ENCODE measurements at places on chromosomes 1 and 21.

GRCh38 chr1:90621986-90622385 is 95.1 kb downstream of the BARHL2 start:
- no peak for DNase-seq

DNA sequence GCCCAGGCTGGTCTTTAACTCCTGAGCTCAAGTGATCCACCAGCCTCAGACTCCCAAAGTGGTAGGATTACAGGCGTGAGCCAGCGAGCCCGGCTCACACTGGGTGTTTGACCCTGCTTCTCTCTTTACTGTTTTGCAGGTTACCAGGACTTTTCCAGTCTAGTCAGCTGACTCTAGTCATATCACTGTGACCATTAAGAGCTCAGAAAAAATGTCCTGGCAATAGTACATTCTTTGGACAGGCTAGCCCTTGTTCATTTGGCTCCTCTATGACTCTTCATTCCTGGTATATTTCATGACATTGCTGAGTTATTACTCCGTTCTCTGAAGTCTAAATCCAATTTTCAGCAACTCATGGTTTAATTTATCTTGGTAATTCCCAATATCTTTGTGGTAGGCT is 8.0 kb upstream of the CA6 start:
- no peak for DNase-seq

- DNase-seq: no peak
These were observed 81.7 kb upstream of the TSPAN2 start for GRCh38 chr1:115170961-115171392.

GRCh38 chr1:248816042-248816851 is 9.5 kb downstream of the SH3BP5L start:
- DNase-seq: no peak

DNA sequence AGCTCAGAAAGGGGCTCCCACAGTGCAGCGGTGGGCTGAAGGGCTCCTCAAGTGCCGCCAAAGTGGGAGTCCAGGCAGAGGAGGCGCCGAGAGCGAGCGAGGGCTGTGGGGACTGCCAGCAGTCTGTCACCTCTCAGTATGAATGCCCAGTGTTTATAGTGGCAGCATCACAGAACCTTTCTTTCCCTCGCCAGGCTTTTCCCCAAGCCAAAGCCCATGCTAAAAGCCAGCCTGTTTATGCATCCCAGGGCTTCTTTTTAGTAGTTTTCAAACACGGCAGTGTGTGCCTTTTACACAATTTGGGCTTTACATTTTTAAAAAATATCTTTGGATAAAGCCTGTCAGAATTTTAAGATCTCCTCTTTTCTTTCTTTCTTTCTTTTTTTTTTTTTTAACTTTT is 70.6 kb downstream of the CENPF start:
- DNase-seq: no peak

DNA sequence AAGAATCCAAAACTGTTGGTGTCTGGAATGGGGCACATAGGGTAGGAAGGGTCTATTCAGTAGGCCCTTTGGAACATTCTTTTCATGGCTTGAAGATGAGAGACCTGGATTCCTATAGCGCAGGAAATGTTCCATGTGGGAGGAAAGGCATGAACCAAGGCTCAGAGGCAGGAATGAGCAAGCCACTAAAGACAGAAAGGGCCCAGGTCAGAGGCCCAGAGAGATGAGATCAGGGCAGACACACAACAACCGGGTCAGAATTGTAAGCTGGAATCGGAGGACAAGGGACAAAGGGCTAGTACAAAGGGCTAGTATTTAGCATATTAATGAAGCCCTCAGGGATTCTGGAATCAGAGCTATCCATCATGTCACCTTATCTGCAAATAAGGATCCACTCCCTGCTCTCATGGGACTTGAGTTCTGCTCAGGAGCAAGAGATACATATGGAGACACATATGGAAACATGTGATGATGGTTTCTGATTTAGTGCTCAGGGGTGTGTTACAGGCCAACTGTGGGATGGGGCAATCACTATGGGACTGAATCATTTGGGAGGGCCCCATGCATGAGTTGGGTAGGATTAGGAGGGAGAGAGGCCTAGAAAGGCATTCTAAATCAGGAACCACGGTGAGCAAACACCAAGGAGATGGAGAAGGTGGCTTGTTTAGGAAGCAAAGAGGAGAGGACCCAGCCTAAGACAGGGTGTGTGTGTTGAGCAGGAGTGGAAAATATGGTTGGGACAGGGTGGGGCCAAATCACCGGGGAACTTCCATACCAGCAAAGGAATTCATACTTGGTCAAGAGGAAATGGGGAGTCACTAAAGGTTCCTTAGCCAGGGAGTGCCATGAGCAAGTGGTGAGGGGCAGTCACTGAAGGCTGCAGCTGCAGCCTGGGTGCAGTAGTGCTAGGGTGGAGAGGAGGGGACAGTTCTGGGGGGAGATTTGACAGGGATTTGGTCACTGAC is 8.6 kb downstream of the NECTIN4 start:
- DNase-seq: no peak

- DNase-seq: no peak
These were observed 51.1 kb upstream of the NEK2 start for GRCh38 chr1:211726467-211726995.

GRCh38 chr1:234611847-234612351 is 1.9 kb upstream of the IRF2BP2 start:
- no peak for DNase-seq

GRCh38 chr21:17444828-17445227 is 68.0 kb upstream of the CXADR start:
- DNase-seq: no peak

DNA sequence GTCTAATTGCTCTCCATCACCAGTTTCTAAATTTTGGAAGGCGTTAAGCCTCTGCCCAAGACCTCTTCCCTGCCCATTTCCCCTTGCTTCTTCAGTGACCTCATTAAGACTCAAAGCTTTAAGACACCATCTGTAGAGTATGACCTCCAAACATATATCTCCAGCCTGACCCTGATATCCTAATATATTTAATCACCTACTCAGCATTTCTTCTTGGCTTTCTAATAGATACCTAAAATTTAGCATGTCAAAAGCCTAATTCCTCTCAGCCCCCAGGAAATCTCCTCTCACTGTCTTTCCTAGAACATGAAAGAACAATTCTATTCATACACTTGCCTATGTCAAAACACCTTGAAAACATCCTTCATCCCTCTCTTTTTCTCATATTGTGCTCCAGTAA is 235.5 kb upstream of the HOOK1 start:
- no peak for DNase-seq

- no peak for DNase-seq
These were observed 48.5 kb downstream of the SCCPDH start for GRCh38 chr1:246772686-246773085.

DNA sequence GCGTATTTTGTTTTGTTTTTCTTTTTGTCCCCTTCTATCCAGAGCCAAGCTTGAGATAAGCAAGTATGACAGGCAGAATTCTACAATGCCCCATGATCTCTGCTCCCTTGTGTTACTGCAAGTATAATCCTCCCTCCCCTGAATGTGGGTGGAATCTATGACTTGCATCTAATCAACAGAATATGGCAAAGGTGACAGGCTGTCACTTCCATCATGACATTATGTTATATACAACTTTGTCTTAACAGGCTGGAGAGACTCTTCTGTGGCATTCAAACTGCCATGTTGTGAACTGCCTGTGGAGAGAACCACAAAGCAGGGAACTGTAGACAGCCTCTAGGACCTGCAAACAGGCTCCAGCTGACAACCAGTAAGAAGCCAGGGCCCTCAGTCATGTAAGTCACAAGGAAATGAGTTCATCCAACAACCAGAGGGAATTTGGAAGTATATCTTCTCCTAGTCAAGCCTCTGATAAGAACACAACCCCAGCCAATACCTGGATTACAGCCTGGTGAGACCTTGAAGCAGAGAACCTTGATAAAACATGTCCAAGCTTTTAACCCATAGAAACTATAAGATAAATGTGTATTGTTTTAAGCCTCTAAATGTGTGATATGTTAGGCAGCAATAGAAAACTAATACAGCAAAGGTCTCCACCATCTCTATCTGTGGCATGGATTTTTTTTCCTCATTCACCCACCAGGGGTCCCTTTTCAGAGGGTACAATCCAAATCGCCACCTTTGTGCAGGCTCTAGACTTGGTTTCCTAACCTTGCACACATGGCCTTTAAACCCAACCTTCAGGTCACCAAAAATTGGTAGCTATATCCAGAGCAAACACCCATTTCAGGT is 5.7 kb upstream of the C1orf162 start:
- no peak for DNase-seq

DNA sequence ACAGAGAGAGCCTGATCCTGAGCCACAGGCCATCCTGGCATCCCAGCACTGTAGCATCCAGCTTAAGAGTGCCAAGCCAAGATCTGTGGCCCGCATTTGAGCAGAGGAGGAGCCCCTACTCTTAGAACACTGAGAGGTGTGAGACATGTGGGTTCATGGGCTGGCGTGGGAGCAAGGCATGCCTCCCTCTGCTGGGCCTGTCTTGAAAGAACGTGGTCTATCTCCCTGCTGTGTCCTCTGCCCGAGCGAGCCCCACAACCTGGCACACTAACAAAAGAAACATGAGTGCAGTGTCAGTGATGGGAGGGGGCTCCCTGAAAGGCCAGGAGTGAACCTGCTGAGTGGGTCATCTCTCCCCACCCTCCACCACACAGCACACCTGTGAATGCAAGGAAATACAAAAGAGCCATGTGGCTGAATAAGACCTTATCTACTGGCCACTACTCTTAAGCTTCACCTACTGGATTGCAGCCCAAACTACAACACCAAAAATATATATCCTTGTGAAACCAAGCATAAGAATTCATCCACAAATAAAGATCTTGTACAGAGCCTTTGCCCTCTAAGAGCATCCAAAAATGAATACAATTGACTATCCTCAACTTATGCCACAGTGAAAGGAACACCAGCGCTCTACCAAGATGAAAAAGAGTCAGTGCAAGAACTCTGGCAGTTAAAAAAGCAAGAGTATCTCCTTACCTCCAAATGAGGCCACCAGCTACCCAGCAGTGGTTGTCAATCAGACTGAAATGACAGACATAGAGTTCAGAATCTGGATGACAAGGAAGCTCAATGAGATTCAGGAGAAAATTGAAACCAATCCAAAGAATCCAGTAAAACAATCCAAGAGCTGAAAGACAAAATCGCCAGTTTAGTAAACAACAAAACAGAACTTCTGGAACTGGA is 259.4 kb upstream of the DAB1 start:
- DNase-seq: no peak

- no peak for DNase-seq
These were observed 17.2 kb downstream of the SPOCD1 start for GRCh38 chr1:31798433-31799195.

GRCh38 chr1:197915862-197916499 is 1.2 kb upstream of the LHX9 start:
- DNase-seq: no peak

DNA sequence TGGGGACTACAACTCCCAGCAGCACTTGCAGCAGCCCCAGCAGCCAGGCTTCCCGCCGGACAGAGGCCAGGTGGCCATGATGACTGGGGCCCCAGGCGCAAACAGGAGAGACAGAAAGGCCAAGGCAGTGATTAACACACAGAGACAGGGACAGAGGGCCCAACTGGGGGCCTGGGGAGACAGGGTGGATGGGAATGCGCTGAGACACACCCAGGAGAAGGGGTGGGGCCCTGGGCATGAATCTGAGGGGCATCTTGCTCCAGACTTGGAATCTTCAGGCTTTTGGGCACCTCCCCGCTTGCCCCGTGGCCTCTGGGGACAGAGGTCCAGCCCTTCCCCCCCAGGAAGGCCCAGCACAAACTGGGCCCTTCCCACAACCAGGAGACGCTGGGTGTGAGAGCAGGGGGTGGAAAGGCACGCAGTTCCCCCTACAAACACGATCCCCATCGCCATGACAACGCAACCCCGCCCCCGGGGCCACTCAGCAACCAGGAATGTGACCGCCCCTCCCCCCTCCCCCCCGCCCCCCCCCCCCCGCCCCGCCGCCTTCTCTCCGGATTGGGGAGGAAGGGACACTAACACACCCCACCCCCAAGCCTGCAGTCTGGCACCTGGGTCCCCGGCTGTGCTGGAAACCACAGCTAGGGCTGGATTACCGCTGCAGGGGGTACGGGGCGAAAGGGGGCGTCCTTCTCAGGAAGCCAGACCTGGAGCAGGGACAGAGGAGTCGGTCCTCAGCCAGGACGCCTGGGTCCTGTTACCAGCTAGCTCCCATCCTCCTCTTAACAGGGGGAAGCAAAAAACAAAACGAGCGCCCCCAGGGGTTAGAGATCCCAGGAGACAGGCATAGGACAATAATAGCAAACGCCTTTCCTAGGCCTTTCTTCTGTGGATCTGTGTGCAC is 4.5 kb downstream of the HDGF start:
- DNase-seq: peak; percentile 88

GRCh38 chr1:178434360-178434759 is 62.4 kb downstream of the CLEC20A start:
- DNase-seq: no peak

DNA sequence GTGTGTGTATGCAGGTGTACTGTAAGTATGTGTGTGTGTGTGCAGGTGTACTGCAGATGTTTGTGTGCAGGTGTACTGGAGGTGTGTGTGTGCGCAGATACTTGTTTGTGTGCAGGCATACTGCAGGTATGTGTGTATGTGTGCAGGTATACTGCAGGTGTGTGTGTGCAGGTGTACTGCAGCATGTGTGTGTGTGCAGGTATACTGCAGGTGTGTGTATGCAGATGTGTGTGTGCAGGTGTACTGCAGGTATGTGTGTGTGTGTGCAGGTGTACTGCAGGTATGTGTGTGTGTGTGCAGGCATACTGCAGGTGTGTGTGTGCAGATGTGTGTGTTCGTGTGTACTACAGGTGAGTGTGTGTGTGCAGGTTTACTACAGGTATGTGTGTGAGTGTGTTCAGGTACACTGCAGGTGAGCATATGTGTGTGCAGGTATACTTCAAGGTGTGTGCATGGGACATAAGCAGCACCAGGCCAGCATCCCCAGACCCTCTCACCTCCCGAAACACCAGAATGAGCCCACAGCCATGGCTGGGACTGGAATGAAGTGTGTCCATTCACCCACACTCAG is 97.5 kb downstream of the DMRTB1 start:
- DNase-seq: no peak

GRCh38 chr1:112296908-112297307 is 99.1 kb upstream of the CTTNBP2NL start:
- DNase-seq: no peak

DNA sequence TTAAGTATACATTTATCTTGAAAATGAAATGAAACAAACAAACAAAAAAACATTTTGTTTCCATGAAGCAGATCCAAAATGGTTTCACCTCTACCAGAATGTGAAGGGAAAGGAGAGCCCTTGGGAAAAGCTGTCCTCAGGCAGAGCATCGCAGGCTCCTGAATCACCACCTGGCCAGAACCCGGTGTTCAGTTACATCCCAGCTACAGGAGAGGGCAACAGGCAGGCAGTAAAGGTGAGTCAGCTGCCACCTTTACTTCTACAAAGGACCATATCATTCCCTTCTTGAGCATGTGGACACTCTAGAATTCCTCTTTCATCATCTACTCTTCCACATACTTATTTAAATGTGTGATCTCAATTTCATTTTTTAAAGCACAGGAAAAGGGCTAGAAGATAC is 151.2 kb downstream of the PIGK start:
- DNase-seq: no peak

GRCh38 chr21:39681257-39681656 is 63.7 kb upstream of the IGSF5 start:
- DNase-seq: no peak

- DNase-seq: no peak
These were observed 2.3 kb upstream of the VCAM1 start for GRCh38 chr1:100717218-100717617.

Data from CD4-positive, alpha-beta T cell treated with Interleukin-2 at 100 ng/mL for 4 hours (primary cell).